NCI-H187 (cell line): ENCODE measurements at places on chromosomes 5 and 9.

DNA sequence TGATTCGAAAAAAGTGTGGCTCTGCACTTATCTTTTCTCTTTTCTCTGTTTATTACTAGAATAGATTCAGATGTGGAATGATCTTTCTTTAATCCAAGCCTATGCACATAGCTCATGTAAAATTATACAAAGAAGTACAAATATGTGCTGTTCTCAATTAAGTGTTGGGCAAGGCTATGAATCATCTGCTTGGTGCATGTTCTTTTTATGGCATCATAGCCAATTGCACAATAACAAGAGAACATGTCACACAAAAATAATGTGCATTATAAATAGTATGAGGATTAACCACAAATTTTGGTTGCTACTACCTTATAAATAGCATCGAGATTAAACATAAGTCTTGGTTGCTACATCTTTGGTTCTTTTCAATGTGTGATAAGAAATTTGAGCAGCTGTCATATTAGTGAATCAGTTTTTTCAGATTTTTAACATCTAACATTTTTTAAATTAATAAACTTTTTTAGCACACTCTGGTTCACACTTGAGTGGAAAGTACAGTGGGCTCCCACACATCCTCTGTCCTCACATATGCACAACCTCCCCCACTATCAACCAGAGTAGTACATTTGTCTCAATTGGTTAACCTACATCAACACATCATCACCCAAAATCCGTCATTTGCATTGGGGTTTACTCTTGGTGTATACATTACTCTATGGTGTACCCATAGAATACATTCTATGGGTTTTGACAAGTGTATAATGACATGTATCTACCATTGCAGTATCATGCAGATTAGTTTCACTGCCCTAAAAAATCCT, 6.8 kb upstream of the RECK start:
- no peak for DNase-seq

GRCh38 chr5:95803271-95804148, 19.0 kb downstream of the GLRX start:
- no peak for DNase-seq

DNA sequence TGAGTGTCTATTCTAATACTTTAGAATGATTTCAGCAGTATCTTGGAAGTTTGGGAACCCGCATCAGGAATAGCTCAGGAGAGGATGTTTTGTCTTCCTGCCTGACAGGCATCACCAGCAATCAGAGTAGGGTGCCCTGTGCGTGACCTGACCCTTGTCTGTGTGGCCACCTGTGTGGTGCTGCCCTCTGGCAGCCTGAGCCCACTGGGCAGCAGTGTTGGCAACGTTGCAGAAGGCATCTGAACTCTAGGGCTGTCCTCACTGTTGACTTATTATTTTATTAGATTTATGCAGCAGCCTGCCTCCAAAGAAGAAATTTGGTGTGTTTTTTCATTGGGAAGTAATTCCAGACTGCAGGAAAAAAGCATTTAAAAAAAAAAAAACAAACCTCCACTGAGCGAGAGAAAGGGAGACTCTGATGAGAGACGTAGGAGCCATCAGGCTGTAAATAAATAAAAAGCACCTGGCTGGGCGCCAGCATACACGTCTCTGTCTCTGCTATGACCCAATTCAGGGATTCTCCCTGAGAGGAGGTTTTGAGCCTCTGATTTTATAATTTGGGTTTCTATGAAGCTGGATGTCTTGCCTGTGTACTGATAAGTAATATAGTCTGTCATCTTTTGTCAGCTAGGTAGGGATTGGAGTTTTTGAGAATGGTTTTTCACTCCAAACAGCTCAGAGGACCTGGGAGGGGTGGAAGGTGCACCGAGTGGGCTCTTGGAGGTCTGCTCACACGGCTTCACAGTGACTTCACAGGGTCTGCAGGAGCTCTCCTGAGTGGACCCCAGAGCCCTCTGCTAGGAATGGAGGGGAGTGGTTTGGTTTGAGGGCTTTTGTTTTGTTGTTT, 49.0 kb downstream of the FAM78A start:
- no peak for DNase-seq

DNA sequence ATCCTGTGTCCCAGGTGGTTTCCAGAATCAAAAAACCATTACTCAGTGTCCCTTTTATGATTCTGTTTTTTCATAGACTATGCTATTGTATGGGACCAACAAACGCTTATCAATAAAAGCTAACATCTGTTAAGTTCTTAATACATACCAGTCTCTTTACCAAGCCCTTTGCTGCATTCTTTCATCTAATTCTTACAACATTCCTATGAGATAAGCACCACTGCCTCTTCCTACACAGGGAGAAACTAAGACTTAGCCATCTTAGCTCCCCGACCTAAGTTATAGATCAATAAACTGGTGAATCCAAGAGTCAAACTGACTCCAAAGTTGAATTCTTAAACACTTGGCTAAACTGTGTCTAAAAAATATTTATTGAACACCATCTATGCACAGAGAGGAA, 26.6 kb downstream of the DRD1 start:
- DNase-seq: no peak

DNA sequence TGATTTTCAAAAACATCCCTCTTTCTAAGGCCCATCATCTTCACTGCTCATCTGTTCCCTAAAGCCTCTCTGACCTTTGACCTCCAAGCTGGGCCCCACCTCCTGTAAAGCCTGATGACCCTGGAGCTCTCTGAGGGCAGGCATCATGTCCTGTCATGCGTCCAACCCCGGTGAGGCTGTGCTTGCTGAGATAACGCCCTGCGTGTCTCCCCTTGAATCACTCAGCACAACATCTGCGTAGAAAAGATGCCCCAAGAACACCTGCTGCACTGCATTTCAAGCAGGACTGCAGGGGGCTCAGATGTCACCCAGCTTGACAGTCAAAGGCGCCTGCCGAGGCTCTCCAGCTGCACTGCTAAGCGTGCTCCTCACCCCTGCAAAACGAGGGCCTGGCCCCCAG, 78.0 kb downstream of the OTULIN start:
- DNase-seq: peak; percentile 68

DNA sequence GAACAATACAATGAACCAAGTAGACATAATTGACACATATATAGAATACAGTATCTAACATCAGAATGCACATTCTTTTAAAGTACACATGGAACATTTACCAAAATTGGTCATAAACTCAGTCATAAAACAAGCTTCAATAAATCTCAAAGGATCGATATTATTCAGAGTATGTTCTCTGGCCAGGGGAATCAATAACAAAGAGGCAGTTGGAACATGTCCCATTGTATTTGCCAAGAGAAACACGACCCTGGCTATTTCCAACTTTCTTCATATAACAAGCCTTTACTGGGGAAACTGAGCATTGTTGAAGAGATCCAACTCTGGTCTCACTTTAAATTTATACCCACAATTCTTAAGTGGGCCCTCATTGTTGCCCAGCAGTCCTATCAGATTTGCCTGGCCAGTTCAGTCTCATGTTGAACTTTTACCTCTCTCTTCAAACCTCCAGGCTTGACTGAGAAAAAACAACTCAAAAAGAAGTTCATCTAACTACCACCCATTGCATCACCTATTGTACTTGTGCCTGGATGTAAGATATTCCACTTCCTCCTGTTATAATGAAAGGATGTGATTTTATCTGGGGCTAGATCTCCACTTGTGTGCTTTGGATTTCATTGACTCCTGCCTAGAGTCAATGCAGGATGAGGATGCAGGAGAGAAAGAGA, 162.5 kb downstream of the HSPA4 start:
- no peak for DNase-seq

DNA sequence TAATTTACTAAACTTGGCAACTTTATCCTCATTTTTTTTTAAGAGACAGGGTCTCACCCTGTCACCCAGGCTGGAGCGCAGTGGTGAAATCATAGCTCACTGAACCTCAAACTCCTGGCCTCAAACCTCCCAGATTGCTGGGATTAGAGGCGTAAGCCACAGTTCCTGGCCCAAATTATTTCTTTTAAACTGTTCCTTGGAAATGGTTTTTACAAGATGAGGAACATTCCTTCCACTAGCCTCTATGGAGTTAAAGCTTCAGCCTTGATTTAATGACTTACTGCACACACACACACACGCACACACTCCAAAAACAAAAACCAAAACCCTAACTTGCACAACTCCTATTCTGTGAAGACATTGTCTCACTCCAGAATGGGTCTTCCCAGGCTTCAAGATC, 77.2 kb upstream of the TARS1 start:
- DNase-seq: no peak

GRCh38 chr9:4141296-4141695, 158.6 kb downstream of the GLIS3 start:
- DNase-seq: no peak

DNA sequence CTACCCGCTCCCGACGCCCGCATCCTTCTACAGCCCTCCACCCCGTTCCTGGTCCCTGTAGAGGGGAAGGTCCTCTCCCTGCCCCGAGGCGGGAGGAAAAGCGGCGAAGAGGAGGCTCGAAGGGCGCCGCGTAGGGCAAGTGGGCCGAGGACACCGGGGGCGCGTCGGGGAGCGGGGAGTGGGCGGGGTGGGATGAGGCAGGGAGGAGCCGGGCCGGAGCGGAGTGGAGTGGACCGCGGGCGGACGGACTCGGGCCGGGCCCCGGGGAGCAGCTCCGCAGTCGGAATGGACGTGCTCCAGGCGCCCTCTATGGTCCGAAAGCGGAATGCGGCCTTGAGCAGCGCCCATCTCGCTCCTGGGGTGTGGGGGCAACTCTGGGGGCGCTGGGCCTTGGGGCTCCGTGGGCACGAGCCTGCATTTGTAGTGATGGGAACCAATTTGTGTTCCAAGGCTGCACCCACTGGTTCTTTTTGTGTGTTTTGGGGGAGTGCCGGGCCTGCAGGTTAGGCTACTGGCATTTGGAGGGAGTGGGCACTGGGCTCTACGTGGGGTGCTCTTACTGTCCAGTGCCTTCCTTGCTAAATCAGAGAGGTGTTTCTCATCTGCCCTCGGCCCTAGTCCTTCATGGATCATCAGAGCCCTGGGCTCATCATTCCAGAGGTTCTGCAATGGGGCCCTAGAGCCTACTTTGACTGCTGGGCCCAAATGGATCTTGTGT, 7.3 kb downstream of the IRX1 start:
- no peak for DNase-seq
